ENCODE measurements at places on chromosomes 16 and 17.

DNA sequence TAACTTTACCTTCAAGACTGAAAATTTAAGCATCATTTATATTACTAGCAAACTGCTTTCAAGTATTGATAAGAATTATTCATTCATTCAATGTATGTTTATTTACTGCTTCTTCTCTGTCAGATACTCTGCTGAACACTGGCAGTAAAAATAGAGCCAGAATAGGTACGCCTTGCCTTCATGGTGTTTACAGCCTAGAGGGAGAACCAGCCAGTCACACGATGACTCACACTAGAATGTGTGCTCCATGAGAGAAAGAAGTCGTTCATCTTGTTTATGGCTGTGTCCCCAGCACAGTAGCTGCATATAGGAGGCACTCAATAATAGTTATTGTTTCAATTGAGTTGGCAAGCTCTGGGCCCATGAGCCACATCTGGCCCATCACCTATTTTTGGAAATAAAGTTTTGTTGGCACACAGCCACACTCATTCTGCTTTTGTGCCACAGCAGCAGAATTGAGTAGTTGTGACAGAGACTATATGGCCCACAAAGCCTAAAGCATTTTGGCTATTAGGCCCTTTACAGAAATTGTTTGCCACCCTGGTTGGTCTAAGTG is 84.2 kb downstream of the TMC6 start:
- no peak for DNase-seq

DNA sequence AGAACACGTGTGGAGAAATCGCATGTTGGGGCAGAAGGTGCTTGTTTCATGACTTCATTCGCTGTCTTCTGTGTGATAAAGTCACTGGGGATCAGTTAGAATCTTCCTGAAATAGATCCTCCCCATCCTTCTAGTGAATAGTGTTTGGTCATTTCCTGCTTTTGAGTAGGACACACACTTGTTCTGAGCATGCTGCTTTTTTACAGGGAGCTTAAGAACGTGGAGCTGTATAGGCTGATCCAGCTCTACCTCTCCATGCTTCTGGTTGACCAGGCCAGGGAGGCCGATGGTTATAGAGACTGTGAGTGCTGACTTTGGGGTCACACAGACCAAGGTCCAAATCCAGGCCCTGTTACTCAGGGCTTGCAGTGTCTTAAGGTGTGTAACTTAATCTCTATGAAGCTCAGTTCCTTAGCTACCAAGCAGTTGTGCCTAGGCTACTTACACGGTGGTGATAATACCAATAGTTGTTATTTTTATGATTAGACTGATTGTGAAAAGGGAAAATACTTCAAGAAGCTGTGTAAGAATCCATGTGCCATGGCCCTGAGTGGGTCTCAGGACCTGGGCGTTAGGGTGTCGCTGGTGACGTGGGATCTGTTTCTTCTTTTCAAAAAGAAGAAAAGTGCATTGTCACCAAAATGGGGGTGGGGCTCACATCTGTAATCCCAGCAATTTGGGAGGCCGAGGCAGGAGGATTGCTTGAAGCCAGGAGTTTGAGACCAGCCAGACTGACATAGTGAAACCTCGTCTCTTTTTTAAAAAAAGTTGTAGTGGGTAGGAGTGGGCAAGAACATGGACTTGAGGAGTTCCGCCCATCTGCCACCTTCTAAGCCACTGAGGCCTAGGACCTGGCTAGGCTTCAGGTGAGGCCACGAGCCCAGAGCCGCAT is 64.1 kb upstream of the LGALS9 start:
- no peak for DNase-seq

DNA sequence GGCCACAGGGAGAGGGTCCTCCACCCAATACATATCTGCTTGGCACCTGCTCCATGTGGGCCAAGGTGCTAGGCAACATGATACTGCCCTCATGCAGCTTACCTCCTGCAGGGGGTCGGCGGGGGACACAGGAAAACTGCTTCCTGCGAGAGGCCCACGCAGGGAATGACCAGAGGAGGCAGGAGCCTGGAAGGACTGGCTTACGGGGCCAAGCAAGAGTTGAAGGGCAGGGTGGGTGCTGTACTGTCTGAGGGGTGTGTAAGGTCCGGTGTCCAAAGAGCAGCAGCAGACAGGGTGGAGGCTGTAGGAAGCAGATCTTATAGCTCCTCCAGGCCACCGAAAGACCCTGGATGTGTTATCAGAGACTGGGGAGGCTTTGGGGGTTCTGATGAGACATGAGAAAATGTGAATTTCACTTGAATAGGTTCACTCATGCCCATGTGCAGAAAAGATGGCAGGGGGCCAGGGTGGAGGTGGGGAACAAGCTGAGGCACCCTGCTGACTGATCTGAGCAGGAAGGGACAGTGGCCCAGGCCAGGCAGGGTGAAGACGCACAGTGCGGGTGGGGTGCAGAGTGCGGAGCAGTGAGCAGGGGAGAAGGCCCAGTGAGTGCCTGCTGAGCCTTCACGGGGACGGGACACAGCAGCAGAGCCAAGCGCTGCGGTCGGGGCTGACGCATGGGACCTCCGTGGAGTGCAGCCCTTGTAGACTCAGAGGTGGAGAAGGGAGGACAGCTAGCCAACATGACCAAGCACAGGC is 8.3 kb downstream of the FLCN start:
- DNase-seq, result no peak

- no peak for DNase-seq
Observed at GRCh38 chr17:49180998-49181635, 29.3 kb downstream of the GNGT2 start.

DNA sequence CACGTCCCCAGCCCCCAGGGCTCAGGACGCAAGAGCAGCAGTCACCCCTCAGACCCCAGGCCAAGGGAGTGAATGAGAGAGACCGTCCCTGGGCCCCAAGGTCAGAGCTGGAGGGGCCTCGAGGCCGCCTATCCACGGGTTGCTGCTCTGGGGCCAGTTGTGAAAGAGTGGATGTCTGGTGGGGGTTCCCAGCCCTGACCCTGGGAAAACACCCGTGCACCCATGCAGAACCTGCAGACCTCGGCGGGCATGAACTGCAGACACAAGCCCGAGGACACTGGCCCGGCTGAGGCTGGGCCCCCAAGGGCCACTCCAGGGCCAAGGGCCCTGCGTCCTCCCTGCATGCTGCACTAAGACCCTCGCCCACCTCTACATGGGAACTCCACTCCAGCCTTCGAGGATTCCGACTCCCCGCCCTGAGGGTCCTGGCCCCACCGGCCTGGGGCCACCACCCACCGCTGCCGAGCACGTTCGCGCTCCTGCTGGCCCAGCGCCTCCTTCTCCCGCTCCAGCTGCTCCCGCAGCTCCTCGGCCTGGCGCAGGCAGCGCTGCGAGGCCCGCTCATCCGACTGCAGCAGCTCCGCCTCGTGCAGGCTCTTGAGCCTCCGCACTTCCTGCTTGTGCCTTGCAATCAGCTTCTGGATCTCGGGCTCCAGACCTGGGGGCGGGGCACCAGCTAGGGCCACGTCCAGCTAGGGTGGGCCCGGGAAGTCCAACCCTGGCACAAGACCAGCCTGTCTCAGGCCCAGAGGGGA is 27.6 kb upstream of the AATK start:
- no peak for DNase-seq

- no peak for DNase-seq
Observed at GRCh38 chr16:35734728-35735402, 2275.5 kb downstream of the TP53TG3F start.

DNA sequence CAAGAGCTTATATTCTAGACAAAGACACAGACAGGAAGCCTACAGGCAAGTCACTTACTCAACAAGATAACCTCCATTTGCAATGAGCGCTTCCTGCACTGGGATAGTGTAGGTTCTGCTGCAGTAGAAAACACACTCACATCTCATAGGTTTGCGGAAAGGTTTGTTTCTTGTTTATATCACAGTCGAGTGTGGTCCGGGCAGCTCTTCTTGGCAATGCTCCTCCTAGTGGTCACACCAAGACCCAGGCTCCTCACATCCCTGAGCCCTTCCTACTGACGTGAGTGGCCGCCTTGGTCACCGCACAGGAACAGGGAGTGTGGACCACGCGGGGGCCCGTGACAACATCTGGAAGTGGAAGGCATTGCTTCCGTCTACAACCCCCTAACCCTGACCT is 48.0 kb upstream of the RBFOX3 start:
- DNase-seq, result no peak

- peak; percentile 47 for DNase-seq
Observed at GRCh38 chr16:14399378-14400284, 230.4 kb downstream of the PARN start.

GRCh38 chr16:26263406-26263805 is 571.6 kb downstream of the HS3ST4 start:
- no peak for DNase-seq

DNA sequence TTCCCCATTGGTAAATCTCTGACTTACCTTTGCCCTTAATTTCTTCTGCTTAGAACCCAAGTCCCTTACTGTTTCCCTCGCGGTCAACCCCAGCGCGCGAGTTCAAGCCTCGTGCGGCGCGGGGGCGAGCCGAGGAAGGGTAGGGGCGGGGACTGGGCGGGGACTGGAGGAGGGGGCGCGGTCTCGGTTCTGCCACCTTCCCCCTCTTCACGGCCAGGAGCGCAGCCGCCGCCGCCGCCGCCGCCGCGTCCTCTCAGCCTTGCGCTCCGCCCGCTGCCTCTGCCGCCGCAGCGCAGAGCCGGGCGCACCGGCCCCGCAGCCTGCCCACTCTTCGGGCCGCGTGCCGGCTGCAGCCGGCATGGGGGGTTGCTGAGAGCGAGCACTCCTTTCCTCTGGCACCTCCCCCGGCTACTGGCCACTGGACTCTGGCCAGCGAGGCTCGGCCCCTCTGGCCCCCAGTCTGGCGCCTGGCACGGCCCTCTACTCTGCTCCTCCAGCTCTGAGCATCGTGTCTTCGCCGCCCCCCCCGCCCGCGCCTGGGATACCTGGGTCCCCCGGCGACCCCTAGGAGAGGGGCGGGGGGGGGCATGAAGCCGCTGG is at the start of gene RAPGEFL1:
TSS of gene RAPGEFL1 (plus strand) at position 196 of the 600 bp plus-strand sequence. CDS start at position 588, 392 bp downstream.
- no peak for DNase-seq

GRCh38 chr17:64739316-64740058 is 77.4 kb upstream of the SMURF2 start:
- no peak for DNase-seq

GRCh38 chr17:57721967-57722703 is 23.0 kb downstream of the CCDC182 start:
- no peak for DNase-seq

Measured in HTR-8/SVneo (cell line).